Activated naive CD8-positive, alpha-beta T cell treated with anti-CD3 and anti-CD28 coated beads for 36 hours (primary cell): ENCODE measurements at places on chromosomes 4 and X. TPM values are rescaled to one million over a fixed set of nuclear protein-coding genes. Genes with fewer than 3 reads are reported as not detected.
A peak's percentile ranks its signal among the peaks of the same experiment; 100 is the strongest.

The MAGEA2 gene
- total RNA-seq, result not detected

DNA sequence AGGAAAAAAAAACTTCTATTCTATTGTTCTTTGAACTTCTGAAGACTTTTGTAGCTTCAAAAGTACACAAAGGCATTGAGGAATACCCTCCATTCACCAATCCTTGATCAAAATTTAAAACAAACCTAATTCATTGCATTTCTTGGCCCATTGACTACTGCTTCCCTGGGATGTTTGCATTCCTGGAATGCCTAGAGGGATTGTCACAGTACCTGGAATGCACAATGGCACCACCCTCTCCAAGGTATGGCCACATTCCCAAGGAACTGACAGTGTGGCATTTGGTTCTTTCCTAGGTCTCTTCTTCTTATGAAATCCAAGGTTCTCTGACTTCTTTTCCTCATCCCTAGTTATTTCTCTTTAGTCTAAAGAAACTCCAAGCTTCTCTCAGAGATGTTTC lies 600.7 kb downstream of the CCSER1 start:
- DNase-seq, result no peak

DNA sequence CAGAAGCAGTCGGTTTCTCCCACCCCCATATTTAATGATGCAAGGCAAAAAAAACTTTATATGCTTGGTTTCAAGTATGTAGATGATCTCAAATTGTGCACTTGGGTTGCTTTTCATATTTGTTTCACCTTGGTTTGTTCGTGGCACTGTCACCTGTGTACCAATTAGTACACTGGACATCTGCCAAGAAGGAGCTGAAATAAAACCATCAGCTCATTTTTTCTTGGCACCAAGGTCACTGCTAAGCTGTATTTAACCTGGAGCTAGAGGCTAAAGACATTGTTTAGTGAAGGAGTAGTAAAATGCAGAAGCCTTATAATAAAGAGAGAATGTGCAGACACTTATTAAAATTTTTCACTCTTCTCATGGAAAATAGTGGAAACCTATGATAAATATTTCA lies 430.8 kb downstream of the ARHGAP24 start:
- no peak for DNase-seq

DNA sequence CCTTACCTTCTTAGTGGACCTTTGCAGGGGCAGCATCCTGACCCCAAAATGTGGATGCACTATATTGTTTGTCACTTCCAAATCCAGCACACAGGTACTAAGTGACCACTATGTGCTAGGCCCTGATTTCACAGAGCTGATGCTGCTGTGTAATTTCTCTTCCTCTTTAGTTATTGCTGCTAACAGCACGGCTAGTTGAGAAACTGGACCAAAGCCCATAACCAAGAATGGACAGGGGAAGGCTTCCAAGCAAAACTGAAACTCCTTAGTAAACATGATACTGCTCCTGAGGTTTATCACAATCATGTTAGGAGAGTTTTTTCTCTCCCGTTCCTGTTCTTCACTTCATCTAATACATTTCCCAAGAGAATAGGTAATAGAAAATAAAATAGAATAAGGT lies 172.9 kb upstream of the TTC29 start:
- DNase-seq, result no peak

The IGFBP7 gene
- not detected for total RNA-seq

DNA sequence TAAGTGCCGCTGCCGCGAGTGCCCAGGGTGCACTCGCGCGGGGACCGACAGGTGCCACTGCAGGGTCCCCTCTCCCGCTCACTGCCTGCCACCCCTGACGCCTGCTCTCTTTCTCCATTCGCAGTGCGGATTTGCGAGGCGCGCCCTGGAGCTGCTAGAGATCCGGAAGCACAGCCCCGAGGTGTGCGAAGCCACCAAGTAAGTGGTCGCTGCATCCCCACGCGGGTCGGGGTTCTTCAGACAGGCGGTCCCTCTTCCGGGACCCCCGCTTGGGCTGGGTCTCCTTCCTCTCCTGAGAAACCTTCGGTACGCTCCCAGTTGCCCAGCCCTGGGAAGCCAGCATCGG lies 547 bp downstream of the GUCY1A1 start:
- DNase-seq, result peak; percentile 24

GRCh38 chr4:91622925-91623602 lies 680.7 kb upstream of the GRID2 start:
- no peak for DNase-seq

GRCh38 chrX:41913476-41913875 lies 9.9 kb downstream of the CASK start:
- DNase-seq, result no peak

The HSFX3 gene
- total RNA-seq, result not detected

GRCh38 chr4:181376058-181376457 lies 867.1 kb upstream of the TENM3 start:
- no peak for DNase-seq

DNA sequence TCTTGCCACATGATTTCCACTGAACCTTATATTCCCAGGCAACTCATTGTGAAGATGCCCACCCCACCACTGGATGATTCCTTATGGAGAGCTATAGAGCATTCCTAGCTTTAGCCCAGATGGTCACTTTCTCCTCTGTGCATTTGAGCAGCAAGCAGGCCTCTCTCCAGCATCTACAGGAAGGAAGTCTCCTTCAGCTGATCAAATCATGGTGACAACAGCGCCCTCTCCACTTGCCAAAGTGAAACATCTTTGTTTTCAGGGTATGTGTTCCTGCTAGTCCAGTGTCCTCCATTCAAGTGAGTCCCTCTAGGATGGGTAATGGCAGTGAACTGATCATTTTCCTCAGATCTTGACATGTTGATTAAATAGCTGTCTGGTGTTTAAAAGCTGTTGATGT lies 10.9 kb upstream of the SYTL5 start:
- no peak for DNase-seq

GRCh38 chrX:5536261-5536660 lies 692.4 kb downstream of the NLGN4X start:
- no peak for DNase-seq

- DNase-seq, result no peak
Measured at GRCh38 chr4:74619931-74620702, 174.2 kb downstream of the BTC start.

GRCh38 chrX:9859711-9860555 lies 73.7 kb downstream of the SHROOM2 start:
- DNase-seq, result no peak

GRCh38 chr4:139299536-139299935 lies 1.8 kb upstream of the NAA15 start:
- no peak for DNase-seq

The CD40LG gene
- total RNA-seq, result 2.6 TPM

DNA sequence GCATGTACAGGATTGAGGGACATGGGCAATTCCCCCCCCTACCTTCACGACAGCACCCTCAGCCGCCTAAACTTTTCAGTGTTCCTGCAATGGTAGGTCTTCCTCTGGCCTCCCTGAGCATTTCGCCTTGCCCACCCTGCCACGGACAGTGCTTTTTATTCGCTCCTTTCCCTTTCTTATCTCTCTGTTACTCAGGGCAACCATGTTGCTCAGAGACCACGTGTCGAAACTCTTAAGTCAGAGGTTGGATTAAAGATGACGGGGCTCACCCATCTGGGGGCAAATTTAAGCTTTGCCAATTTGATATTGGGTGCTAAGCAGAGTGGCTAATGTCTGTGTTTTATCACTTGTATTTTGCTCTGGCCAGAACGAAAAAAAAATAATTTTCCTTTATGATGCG lies 20.4 kb downstream of the TENM3 start:
- DNase-seq, result no peak

DNA sequence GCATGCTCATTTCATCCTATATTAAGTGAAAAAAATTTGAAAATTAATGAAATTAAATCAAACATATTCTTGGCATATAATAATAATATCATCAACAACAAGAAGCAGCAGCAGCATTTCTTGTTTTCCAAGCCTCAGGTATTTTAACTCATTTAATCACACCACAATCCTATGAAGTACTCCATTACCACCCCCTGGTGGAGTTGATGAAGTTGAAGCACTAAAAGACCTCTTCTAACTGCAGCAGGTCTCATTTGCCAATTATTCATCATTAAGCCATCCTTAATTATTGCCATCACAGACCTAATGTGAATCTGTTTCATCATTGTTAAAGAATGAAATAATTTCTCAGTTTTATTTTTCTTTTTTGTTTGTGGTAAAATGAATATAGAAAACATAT lies 801.4 kb upstream of the GRID2 start:
- DNase-seq, result no peak

DNA sequence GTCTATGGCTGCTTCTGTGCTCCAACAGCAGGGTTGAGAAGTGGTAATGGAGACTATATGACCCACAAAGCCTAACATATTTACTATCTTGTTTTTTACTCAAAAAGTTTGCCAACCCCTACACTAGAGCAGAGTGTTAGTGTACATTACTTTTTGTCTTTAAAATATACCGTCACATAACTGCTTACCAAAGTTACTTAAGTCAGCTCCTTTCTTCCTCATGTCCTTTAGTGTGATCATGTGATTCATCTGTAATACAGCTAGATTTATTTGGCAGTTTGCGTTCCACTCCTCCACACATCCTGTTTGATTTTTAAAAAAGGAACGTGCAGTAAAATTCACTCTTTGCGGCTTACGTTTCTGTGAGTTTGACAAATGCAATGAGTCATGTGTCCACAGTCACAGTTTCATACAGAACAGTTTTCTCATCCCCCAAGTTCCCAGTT lies 162.4 kb upstream of the GPRIN3 start:
- peak; percentile 1 for DNase-seq

DNA sequence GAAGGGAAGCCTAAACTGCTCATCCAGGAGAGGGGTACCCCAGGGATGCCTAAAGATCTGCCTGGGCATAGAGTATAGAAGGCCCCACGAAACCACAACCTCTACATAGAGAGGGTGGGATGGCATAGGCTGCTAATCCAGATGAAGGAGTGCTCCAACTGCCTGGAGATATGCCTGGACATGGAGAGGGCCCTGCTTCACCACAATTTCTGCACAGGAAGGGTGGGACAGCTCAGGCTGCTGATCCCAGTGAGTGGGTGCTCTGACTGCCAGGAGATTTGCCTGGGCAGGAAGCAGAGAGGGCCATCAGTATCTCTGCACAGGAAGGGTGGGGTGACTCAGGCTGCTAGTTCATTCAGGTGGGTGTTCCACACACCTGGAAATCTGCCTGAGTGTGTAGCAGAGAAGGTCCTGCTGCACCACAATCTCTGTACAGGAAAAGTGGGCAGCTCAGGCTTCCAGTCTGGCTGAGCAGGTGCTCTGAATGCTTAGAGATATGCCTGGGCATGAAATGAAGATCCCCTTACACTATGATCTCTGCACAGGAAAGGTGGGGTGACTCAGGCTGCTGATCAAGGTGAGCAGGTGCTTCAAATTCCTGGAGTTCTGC lies 61.1 kb downstream of the ZNF518B start:
- DNase-seq, result no peak

The TRIM60 gene
- total RNA-seq, result not detected

The ESX1 gene
- total RNA-seq, result not detected

- DNase-seq, result no peak
Measured at GRCh38 chr4:38058151-38058550, 98.0 kb downstream of the PTTG2 start.

DNA sequence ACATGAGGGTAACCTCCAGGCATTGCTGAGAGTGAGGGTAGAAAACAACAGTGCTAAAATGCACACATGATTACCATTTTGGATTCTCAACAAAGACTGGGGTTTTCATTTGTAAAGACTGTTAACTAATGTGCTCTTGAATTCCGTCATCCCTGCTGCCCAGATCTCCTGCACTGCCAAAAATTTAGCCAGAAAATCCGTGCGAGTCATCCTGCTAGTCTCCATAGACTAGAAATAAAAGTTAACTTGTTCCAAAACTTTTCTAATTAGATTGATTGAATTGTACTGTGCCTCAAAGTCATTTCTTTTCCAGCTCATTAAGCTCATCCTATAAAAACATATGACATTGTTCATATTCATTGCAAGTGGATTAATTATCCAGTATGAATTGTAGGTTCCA lies 99.8 kb downstream of the ARSF start:
- DNase-seq, result no peak

DNA sequence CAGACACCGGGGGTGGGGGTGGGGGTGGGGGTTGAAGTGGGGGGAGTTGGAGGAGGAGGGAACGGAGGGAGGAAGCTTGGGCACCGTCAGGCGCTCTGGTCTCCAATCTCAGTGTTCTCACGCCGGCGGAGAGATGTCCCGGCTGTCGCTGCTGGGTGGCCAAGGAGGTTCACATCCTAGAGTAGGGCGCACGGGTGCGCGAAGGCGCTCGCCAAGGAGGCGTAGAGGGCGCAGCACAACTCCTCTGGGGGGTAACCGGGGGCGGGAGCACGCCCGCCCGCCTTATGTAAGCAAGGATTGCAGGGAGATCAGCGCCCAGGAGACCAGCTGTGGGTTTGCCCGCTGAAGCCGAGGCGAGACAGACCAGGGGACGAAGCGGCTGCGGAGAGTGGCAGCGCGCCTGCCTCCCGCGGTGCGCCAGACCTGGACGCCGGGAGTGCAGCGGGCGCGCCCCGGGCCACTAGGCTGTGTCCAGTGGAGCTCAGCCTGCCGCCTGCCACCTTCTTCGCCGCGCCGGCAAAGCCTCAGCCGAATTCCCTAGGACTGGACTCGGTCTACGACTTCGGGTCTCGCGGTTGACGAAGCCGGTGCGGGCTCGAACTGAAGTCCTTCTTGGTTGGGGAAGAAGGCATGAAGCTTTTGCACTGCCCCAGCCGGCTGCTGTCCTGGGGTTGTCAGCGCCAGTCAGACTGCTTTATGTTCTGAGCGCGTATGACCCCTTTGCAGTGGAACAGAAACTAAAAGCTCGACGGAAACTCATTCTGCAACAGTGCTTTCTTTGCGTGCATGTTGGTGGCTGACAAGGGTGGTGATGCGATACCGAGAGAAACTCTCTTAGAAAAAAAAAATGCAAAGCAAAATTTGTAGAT lies 707 bp upstream of the UNC5C start:
- peak; percentile 38 for DNase-seq

The SLC34A2 gene
- not detected for total RNA-seq

The ARAP2 gene
- total RNA-seq, result 27.0 TPM

DNA sequence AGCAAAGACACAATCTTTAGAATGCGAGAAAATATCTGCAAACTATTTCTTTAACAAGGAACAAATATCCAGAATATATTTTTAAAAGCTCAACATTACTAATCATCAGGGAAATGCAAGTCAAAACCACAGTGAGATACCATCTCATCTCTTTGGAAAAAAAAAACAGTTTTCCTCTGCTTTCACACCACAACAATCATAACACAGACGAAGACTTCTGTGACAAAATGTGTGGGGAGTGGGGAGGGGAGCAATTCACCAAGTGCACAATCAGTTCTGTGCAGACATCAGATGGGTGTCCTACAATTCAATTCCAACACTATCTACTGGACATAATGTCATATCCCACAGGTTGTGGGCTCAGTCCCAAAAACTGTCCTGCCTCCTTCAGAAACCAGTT lies 293.2 kb upstream of the SLC7A11 start:
- DNase-seq, result no peak

- DNase-seq, result no peak
Measured at GRCh38 chrX:39418731-39419638, 617.7 kb downstream of the MID1IP1 start.

The KLB gene
- not detected for total RNA-seq

The SLC7A11 gene
- 5.2 TPM for total RNA-seq

The NIPAL1 gene
- total RNA-seq, result 2.9 TPM

The FAM236B gene
- not detected for total RNA-seq

The ARMCX4 gene
- total RNA-seq, result 5.5 TPM
